ENCODE measurements at places on chromosomes 1 and 21.

DNA sequence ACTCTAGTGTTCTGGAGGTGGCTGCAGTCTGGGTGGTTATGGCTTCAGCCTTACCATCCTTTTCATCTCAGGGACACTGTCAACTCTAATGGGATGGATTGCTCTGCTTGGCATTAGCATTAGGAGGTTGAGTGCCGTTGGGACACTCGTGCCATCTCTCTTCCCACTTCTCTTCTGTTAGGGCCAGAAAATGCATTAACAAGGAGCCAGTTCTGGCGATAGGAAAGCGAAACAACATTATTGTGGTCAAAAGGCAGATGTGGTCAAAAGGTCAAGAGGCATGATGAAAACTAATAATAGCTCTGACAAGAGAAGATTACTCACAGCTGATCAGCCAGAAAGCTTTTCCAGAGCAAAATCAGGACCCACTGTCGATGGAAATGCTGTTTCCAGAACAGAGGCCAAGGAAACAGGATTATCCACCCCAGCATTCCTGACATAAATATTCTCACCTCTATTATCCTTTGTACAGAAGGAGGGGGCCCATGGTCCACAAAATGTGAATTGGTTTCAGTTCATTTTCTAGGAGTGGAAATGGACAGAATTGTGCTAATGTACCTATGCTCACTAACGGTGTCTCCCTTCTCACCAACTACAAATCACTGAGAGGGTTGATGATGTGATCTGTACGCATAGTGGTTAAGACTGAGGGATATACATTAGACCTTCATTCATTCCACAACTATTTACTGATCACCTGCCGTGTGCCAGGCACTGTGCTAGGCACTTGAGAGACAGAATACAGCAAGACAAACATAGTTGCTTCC is 72.0 kb downstream of the ST6GALNAC5 start:
- DNase-seq: no peak

- peak; percentile 91 for DNase-seq
Observed at GRCh38 chr1:2049718-2050431, at the start of gene PRKCZ. Gene PRKCZ, plus strand, starts transcription at chr1:2050411. Its CDS starts 220 bp downstream, at chr1:2050631.

GRCh38 chr1:116564426-116564825 is 6.4 kb downstream of the CD58 start:
- DNase-seq: no peak

- no peak for DNase-seq
Observed at GRCh38 chr1:220809704-220810103, 23.0 kb downstream of the MTARC1 start.

- no peak for DNase-seq
Observed at GRCh38 chr1:39907528-39908453, 6.1 kb upstream of the MYCL start.

DNA sequence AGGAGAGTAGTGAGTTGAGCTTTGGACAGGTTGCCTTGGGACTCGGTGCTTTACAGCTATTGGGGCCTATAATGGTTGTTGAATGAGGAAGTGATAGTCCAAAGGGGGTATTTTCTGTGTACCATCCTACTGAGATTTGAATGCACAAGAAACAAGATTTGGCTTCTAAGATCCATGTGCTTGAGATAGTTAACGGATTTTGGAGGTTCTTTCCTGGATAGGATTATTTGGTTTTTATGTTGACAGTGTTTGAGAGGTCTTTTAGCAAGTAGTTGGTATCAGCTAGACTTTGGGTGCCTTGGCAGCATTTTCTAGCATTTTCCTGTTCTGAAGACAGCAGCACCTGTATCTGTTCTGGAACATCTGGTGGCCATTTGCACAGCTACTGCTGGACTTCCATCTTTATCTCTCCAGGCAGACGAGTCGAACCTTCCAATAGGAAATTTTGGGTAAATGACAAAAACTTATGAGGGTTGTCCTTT is 3.6 kb upstream of the SCAF4 start:
- DNase-seq: no peak

DNA sequence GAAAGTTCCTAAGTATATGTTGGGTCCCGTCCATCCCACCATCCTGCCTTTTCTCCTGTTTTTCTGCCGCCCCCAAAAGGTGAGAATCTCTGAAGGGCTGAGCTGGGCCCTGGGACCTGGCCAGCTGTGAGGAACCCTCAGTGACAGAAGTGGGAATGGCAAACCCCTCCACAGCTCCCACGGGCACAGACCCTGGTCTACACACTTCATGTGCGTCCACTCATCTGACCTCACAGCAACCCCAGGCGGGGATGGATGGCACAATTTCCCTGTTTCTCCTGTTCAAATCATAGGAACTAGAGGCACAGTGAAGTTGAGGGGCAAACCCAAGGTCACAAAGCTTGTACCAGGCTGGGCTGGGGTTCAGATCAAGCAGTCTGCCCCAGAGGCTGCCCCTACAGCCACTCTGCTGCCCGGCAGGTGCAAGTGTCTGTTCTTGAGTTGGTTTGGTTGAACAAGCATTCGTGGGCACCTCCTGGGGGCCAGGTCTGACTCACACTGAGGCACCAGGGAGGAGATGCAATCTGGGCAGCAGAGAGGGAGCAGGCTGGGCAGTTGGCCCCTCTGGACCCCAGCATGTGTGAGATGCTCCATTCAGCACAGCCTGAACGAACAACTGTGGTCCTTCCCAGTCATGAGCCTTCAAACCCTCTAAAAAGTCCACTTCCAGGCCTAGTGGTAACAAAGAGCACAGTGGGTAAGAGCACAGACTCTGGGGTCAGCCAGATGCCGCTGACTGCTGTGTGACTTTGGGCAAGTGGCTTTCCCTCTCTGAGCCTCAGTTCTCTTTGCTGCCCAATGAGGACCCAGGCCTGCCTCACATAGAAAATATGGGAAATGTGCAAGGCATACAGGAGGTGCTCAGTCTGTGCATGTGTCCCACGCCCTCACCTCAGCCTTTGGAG is 4.0 kb downstream of the EDN2 start:
- DNase-seq: no peak

DNA sequence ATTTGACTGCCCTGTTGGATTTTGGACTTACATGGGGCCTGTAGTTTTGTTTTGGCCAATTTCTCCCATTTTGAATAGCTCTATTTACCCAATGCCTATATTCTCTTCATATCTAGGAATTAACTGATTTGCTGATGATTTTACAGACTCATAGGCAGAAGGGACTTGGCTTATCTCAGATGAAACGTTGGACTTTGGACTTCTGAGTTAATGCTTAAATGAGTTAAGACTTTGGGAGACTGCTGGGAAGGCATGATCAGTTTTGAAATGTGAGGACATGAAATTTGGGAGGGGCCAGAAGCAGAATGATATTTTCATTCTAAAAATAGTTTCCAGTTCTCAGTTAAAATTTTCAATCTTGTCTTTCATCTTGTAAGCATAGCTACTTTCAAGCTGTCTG is 222.3 kb downstream of the COP1 start:
- DNase-seq: no peak

DNA sequence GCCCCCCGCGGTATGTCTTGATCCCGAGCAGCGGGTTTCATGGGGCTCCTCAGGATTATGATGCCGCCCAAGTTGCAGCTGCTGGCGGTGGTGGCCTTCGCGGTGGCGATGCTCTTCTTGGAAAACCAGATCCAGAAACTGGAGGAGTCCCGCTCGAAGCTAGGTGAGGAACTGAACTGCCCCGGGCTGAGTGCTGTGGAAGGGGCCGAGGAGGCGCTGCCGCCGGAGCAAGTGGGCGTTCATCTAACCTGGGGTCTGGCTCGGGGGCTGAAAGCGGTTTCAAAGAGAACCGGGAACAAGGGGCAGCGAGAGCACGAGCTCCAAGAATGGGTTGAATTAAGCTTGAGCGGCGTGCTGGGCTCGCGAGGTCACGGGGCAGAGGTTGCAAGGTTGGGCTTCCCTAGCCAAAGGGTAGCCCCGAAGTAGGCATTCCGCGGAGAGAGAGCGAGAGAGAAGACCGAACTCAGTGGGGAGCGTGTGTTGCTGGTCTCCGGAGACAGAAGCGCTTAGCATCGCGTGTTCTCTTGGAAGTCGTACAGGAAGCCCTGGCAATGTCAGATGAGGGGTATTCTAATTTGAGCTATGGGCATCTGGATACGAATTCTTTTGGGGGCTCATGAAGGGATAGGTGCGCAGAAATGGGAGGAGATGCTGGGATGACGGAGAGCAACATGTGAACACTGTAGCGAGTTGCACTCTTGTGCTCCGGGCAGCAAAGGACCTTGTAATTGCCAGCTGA is 732 bp downstream of the HS2ST1 start:
- peak; percentile 16 for DNase-seq

GRCh38 chr1:22055463-22055862 is 3.0 kb downstream of the CDC42 start:
- DNase-seq: no peak

DNA sequence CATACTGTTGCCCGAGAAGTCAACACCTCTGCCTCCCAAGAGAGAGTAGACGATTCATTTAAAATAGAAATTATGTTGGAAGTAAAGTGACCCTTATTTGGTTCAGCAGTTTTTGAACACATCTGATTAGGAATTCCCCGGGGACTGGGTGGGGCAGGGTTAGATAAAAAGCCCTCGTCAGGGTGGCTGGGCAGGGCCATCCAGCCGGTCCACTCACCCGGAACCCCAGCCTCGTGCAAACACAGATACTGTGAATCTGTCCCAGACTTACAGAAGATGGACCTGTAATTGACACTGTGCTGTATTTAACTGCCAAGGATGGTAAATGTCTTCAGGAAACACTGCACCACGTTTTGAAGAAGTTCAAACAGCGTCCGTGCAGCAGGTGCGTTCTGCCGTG is 63.7 kb downstream of the PRDM16 start:
- DNase-seq: no peak

DNA sequence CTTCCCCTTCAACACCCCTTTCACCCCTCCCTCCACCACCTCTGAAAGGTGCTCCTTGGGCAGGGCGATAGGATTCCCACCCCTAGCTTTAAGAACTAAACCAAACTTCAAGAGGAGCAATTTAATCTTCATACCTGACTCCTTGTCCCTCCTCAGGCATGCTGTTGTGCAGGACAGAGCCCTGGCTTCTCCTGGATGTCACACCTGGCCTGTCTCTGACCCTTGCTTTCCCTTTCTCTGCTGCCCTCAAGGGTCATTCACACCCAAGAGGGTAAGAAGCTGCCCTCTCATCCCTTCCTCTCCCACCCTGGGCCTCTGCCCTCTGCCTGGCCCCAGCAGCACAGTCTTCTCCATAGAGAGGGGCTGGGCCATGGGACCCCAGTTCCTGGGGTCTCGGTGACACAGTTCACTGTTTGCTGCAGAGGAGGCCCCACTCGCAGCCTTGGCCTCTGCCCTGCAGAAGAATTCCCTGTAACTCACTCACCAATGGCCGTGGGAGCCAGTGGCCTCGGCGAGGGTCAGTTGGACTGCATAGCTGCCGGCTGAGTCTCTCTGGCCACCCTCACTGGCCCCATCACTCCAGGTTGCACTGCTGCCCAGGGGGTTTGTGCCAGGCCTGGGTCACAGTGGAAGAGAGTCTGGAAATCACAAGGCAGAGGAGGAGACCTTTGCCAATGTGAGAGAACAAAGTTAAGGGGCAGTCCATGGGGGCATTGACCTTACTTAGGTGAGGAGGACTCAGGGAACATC is 28.4 kb upstream of the LHX4 start:
- no peak for DNase-seq

DNA sequence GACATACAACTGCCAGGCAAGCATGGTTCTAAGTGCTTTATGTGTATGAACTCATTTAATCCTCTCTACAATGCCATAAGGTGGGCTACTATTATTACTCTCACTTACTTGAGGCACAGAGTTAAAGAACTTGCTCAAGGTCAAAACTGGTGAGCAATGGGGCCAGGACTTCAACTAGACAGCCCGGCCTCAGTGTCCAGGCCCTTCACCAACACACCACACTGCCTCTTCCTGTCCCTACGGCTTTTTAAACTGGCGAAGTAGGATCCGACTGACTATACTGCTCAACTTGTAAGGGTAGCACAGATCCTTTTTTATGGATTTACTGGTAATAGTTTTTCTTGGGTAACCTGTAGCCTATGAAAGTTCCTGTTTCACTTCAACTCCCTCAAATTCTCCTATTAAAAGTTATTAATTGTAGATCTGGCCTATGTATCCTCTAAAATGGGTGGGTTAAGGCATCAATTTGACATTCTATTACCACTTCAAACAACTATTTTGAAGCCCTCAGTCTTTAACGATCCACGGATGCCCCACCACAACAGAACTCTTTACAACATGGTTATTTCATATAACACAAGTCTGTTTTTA is 4.3 kb downstream of the ERRFI1 start:
- DNase-seq: no peak

- DNase-seq: no peak
Observed at GRCh38 chr1:39110882-39111281, 84.7 kb downstream of the NDUFS5 start.

GRCh38 chr1:27006683-27007082 is 6.0 kb downstream of the TENT5B start:
- no peak for DNase-seq

DNA sequence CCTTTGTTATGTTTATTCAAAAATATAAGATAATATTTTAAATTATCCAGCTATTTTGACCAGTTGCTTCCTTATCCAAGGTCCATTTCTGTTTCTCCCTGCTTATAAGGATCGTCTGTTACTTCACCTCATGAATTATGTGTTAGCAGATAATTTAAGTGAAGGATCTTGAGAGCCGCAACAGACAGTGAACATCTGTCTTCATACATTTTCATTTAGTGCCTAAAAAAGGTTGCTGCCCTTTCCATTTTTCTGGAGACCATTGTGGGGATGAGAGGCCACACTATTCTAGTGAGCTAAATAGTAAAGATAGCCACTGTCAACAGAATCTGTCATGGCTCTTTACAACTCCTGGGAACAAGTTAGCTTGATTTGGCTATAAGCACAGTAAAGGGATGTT is 154.0 kb downstream of the CLEC20A start:
- DNase-seq: no peak

DNA sequence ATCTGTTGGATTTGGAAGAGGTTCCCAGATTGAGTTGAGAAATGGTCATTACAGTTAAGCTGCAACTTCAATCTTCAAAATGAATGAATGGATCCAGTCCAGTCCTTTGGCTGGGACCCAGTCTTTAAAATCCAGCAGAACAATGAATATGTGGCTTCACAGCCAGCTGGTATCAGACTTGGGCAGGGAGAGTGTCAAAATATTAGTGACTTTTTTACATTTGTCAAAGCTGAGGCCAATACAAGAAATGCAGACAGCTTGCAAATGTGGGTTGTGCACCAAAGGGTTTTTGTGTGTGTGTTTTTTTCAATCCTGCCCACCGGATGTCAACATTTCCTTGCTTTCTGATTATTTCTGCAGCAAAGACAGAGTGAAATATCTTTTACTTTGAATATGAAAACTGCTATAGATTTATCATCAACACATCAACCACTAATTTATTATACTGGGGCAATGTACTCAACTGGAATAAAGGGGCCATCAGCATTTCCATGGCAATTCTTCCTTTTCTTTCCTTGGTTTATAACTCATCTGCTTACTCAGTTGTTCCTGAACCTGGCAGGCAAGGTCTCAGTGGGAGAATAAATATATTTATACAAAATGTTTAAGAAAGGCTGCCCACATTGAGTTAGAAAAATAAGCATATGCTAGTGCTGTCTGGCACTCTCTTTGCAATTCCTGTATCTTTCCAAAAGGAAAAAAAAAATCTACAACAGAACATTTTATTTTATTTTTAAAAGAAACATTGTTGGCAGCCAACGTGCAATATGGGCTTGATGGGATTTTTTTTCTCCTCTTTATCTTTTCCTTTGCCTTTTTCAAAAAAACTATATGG is 491.6 kb upstream of the C1orf87 start:
- DNase-seq: no peak

GRCh38 chr1:3283849-3284248 is 170.6 kb upstream of the ARHGEF16 start:
- no peak for DNase-seq
